ENCODE measurements at places on chromosomes 2 and 18. TPM values are rescaled to one million over a fixed set of nuclear protein-coding genes. Genes with fewer than 3 reads are reported as not detected.

CPO gene
- total RNA-seq = 0.13 TPM

FAM228A gene
- 0.79 TPM for total RNA-seq

FKBP7 gene
- total RNA-seq = 51.4 TPM

FTCDNL1 gene
- total RNA-seq = 0.53 TPM

C2orf74 gene
- total RNA-seq = 29.7 TPM

IFIH1 gene
- 5.5 TPM for total RNA-seq

MAPK4 gene
- total RNA-seq = under 0.01 TPM

RGPD3 gene
- total RNA-seq = 0.13 TPM

SNED1 gene
- 37.2 TPM for total RNA-seq

LIMS3 gene
- total RNA-seq = 7.9 TPM

FOXI3 gene
- not detected for total RNA-seq

SLC39A10 gene
- total RNA-seq = 46.7 TPM

KLHL14 gene
- total RNA-seq = not detected

CFC1 gene
- not detected for total RNA-seq

MARCO gene
- not detected for total RNA-seq

ADD2 gene
- total RNA-seq = 0.06 TPM

MERTK gene
- total RNA-seq = 4.9 TPM

CLEC4F gene
- total RNA-seq = not detected

EHD3 gene
- total RNA-seq = 108 TPM

SPC25 gene
- 3.9 TPM for total RNA-seq

GREB1L gene
- total RNA-seq = 1.2 TPM

NCKAP5 gene
- total RNA-seq = 1.2 TPM

CHST10 gene
- 4.5 TPM for total RNA-seq

PECR gene
- total RNA-seq = 11.6 TPM

Measured in aortic smooth muscle cell (primary cell).